Retinal pigment epithelial cell (primary cell): ENCODE measurements at places on chromosomes 7 and 10.

- DNase-seq = peak; percentile 74
Measured at GRCh38 chr7:151637781-151638261, 118.1 kb upstream of the RHEB start.

DNA sequence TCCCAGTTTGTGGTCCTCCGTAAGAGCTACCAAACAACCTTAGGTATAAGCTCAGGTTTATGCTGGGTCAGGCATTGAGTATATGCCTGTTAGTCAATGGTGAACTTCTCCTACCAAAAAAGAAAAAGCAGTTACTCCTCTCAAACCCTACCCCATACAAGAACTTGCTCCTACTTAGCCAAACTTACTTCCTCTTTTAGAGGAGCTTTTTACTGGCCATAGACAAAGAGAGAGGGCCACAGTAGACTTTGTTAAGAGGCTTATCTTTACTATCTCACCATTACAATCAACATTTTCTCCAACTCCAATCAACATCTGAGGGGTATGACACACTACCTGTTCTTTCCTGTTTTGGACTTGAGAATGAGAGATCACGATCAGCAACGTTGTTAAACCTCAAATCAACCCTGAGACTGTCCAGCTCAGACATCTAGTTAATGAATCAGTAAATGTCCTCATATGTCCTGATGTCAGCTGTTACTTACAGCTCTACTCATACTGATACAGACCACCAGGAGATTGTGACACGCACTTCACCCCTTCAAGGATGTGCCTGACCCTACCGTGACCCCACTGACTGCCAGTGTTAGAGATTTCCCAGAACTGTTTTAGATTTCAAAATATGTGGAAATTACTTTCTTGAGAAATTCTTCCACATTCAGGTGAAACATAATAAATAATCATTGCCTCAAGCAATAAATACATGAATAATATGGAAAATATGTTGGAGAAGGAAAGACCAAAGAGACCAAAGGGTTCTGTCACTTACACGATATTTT lies 18.4 kb upstream of the CCDC71L start:
- no peak for DNase-seq

DNA sequence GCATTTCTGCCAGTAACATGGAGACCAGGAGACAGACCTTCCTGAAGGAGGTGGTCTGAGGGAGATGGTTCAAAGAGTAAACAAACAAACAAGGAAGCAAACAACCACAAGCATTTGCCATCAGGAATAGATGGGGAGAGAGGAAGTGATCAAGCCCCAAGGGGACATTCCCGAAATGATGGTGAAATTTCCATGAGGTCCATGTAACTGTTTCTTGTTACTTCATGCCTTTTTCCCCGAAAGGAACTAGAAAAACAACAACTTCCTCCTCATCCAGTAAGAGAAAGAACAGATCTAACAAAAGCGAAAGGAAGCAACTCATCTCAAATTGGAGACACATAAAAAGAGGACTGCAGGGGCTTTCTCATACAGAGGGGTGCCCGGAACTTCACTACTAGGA lies 152.5 kb upstream of the ZNF32 start:
- no peak for DNase-seq

GRCh38 chr10:94046098-94046497 lies 52.4 kb downstream of the PLCE1 start:
- DNase-seq = no peak

DNA sequence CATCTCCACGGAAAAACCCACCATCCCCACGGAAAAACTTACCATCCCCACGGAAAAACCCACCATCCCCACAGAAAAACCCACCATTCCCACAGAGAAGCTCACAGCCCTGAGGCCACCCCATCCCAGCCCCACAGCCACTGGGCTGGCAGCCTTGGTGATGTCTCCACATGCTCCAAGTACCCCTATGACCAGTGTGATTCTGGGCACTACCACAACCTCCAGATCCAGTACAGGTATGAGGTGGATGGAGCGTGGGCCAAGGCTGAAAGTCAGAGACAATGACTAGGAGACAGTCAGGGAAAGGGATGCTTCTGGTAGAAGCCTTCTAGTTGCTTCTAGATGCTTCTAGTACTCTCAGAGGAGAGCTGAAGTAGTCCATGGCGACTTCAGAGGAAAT lies 19.6 kb downstream of the ZAN start:
- no peak for DNase-seq

DNA sequence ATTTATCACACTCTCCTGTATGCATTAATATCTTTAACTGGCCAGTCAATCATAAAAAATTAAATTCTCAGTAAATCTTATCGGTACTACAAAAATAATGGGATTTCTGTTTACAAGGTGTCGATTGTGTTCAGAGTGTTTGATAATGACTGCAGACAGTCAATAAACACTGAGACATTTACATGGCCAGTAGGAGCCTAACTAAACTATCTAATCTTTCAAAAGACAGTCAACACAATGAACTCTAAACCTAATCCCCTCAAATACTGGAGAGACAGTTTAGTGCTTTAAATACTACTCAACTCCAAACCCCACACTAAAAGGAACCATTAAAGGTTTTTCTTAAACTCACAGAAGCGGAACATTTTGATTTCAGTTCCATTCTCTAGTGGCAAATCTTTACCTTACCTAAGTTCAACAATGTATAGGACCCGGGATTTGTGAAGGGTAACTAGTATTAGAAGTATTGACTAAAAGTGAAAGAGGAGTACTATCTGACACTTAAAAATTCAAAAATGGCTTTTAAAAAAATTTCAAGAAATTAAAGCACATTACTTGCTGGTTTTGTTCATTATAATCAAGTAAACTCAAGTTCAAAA lies 37.3 kb upstream of the EXOC6 start:
- no peak for DNase-seq

DNA sequence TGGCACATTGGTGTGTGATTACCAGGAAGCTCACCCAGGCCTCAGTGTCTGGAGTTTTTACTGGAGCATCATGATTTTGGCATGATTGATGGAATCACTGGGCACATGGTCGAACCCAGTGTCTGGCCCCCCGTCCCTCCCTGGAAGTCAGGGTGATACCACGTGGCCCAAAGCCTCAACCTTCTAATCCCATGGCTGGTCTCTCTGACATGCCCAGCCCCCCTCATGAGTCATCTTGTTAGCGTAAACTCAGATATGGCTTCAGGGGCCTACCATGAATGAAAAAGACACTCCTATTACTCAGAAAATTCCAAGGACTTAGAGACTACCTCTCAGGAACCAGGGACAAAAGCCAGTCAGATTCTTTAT lies 109.3 kb downstream of the GRK5 start:
- DNase-seq = peak; percentile 91

DNA sequence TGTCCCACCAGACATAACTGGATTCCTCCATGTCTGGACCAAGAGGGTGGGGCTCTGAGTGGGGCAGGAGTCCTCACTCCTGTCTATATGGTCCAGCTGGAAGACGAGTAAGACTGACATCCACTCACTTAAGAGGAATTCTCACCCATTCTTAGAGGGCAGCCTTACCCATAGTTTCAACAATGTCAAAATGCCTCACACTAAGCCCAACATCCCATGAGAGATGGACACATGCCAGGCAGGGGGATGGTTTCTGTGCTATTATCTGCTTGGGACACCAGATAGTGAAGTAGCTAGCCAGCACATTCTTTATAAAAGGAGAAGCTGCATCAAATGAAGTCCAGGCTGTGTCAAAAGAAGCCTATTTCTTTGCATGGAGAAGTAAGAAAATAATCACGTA lies 4.7 kb upstream of the LANCL2 start:
- no peak for DNase-seq

- no peak for DNase-seq
Measured at GRCh38 chr7:100572949-100573675, 588 bp downstream of the SAP25 start.

DNA sequence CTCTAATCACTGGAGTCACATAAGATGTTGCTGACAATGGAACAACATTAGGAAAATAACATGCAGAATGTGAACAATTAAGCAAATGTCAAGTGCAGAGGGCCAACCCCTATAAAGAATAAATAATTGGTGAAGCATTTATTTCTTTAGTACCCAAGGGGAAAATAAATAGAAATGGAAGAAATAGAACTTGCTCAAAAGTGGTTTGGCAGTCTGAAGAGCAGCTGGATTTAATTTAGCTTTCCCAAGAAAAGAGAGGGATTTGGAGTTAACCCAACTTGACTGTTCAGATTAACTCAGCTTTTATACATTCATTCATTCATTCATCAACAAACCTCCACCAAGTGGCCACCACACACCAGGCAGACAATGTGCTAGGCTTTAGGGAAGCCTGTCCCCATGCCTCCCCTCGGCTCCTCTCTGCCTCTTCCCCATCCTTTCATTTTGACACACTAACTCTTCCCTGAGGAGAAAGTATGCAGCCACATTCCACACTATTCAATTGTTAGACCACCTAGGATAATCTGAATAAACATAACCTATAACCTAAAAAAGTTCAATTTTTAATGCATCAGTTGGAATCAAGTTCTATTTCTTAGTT lies 295.5 kb downstream of the AHR start:
- DNase-seq = no peak

DNA sequence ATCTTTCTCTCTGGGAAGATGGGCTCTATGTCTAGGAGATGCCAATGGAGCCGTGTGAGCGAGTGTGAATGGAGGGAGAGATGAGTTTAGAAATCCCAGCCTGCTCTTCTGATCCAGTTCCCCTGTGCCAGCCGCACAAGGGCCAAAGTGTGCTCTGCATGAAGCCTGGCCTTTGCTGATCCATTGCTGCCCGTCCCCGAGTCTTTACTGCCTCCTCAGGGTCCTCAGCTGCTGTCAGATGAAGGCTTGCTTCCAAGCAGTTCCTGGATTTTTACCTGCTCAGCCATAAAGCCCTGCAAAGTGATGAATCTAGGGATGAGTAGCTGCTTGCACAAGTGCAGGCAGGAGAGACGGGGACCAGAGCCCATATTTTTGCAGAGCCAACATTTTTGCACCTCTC lies 115.9 kb downstream of the ZMIZ1 start:
- DNase-seq = no peak

DNA sequence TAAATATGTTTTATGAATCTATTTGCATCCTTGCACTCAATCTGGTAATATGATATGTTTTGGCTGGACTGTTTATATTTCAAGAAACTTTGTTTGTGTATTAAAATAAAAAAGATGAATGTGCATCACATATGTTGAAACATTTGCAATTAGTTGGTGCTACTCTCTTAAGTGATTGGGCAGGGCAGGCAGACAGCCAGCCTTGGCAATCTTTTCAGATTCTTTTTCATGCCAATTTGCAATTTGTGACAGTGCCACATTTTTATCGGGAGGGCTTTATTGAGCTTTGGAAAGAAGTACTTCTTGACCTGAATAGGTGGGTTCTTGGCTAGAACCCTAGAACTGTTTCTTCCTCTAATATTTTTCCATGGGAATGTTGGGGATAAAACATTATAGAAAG lies 152.2 kb downstream of the NXPH1 start:
- DNase-seq = no peak

- no peak for DNase-seq
Measured at GRCh38 chr7:130945411-130945811, 211.4 kb upstream of the KLF14 start.

GRCh38 chr10:24822590-24822989 lies 98.9 kb upstream of the ARHGAP21 start:
- no peak for DNase-seq

GRCh38 chr10:87643920-87644319 lies 15.8 kb upstream of the PAPSS2 start:
- no peak for DNase-seq

DNA sequence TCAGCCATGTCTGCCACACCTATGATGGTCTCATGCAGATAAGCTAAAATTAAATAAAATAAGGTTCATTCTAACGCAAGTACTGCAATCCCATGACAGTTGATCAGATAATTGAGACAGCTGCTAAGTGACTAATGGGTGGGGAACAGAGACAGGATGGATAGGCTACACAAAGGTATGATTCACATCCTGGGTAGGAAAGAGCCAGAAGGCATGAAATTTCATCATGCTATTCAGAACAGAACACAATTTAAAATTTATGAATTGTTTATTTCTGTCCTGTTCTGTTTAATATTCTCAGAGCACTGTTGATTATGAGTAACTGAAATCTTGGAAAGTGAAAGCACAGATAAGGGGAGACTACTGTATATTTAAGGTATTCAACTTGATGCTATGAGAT lies 381.8 kb upstream of the SORCS1 start:
- no peak for DNase-seq

DNA sequence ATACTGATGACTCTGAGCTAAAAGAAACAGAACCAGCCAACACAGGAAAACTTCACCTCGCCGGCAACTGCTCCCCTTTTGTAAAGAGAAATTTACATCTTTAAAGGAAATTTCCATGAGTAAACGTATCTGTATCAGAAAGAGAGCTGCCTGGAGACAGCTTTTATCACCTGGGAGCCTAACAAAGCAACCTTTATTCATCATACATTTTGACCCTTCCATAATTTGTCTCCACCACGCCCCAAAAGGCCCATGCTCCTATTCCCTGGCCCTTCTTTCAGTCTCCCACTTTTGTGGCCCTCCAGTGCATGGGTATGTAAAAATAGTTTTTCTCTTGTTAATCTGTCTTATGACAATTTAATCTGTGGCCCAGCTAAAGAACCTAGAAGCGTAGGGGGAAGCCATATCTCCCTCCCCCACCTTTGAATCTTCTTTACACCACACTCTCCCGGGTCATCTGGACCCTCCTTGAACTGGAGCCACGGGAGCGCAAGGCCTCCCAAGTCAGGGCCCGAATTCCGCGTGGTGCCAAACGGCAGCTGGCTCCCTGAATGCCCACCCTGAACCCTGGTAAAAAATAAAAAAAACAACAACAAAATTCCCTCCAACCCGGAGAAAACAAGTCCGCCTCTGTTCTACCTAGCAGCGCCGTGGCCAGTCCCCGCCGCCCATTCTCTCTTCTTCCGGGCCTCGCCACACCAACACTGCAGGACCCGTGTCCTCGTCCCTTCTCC lies 15.4 kb upstream of the FKBP9 start:
- DNase-seq = no peak

DNA sequence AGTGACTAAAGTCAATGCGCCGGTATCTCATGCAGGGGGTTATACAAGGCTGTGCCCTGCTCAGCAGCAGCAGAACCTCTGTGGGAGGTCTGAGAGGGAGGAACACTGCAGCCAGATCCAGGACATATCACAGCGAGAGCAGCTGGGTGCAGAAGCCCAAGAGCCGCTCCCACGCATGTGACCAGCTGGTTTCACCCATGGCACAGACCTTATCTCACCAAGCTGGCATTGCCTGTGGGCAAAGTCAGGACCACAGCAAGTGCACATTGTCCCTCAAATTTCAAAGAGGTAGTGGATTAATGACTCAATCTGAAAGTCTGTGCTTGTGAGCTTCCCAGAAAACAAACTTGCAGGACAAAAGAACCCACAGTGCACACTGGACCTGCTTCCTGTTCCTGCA lies 31.6 kb upstream of the AKR1C1 start:
- no peak for DNase-seq

GRCh38 chr10:20535897-20536881 lies 360.9 kb downstream of the NEBL start:
- no peak for DNase-seq

DNA sequence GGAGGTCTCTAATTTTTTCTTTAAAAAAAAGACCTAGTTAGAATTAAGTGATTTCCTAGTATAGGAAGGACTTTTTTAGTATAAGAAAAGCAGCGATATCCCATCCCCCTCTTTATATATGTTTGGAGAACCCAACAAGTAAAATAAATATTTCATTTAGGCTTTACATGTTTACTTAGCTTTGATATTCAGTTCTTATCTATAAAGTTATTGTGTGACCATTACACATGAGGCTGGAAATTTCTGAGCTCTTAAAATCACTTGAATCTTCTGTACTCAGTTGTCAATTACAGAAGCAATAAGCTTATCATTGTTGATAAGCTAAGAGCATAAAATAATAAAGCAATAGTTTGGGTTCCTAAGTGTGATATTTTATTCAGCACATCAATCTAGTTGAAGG lies 89.7 kb downstream of the AASS start:
- no peak for DNase-seq

GRCh38 chr7:7110706-7111105 lies 71.6 kb upstream of the C1GALT1 start:
- DNase-seq = no peak
